ENCODE measurements at places on chromosomes 6 and 20.

GRCh38 chr6:132952031-132952867 is 137.9 kb downstream of the RPS12 start:
- no peak for DNase-seq

- DNase-seq, result no peak
These were observed 128.4 kb upstream of the SGK1 start for GRCh38 chr6:134446218-134446848.

GRCh38 chr6:124688369-124688768 is 273.9 kb upstream of the RNF217 start:
- DNase-seq, result no peak

GRCh38 chr20:56268536-56268935 is 20.0 kb downstream of the MC3R start:
- DNase-seq, result no peak

- no peak for DNase-seq
These were observed 102.4 kb upstream of the PRDM1 start for GRCh38 chr6:105983763-105984162.

DNA sequence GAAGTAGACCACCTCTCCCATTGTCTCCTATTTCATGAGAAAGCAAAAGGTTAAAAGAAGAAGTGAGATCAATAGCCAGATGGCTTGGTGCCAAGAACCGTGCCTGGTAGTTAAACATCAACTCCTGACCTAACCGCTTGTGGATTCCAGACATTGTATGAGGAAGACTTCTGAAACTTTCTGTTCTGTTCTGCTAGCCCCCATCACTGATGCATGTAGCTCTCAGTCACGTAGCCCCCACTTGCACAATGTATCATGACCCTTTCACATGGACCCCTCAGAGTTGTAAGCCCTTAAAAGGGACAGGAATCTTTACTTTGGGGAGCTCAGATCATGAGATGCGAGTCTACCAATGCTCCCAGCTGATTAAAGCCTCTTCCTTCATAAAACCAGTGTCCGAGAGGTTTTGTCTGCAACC is 301.2 kb downstream of the RNGTT start:
- DNase-seq, result no peak

DNA sequence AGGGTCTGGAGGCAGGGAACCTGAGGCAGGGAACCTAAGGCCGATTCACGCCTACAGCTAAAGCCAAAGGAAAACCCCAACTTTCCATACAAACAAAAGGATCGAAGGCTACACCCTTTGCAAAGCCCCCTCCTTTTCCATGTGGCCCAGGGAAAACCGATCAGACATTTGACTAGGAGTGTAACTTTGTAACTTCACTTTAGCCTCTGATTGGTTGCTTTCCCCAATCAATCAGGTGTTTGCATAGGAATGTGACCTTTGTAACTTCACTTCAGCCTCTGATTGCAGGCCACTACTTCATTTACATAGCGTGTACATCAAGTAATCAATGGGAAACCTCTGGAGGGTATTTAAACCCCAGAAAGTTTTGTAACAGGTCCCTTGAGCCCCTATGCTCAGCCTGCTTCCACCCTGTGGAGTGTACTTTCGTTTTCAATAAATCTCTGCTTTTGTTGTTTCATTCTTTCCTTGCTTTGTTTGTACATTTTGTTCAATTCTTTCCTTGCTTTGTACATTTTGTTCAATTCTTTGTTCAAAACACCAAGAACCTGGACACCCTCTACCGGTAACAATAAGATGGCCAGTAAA is 43.3 kb downstream of the CHD6 start:
- no peak for DNase-seq

DNA sequence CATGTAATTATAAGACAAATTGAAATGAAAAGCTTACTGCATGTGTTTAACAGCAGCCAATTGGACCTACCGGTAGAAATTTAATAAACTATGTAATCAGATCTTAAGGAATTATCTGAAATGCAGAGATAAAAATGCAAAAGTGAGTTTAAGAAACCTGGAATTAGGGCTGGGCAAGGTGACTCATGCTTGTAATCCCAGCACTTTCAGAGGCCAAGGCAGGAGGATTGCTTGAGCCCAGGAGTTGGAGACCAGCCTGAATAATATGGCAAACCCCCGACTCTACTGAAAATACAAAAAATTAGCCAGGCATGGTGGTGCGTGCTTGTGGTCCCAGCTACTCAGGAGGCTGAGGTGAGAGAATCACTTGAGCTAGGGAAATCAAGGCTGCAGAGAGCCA is 74.1 kb downstream of the HFE start:
- DNase-seq, result no peak

DNA sequence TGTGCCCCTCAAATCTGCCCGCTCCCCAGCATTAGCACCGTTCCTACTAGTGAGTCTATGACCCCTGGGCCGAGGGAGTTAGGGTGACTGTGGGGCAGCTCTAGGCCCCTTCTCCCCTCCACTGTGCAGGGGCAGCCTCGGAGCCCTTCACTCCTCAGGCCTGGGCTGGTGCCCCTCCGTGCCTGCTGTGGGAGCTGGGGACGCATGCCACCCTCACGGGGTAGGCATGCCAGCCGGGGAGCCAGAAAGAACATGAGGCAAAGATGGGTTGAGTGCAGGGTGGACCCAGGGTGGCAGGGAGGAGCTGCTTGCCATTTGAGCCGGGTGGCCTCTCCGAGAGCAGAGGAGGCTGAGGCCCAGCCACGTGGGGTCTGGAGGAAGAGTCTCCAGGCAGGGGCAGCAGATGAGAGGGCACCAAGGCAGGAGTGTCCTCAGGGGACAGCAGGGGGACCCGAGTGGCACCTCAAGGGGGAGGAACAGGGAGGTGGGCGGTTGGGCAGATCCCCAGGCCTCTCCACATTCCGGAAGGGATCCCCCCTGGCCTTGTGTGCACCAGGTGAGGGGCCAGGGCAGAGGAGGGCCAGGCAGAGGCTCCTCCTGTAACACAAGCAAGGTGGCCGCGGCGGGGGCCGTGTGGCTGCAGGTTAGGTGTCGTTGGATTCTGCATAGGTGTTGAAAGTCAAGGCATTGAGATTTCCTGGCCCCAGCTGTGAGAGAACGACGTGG is 18.6 kb upstream of the LSM14B start:
- DNase-seq, result no peak

GRCh38 chr20:34015401-34016335 is 22.0 kb downstream of the RALY start:
- DNase-seq, result no peak

DNA sequence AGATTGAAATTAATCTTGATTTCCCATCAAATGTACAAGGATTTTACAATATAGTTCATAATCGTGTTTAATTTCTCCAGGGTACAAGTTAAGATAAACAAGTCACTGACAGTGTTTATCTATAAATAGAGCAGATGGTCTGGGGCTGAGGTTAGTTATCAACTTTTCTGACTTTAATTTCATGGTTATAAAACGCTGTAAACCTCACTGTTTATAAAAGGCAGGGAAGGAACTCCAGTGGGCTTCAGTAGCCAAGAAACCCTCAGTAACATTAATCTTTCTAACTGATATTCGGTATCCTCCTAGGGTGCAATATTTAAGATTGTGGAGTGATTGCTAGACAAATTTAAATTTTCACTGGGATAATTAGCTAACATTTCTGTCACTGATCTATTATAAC is 68.6 kb downstream of the GFRAL start:
- no peak for DNase-seq

DNA sequence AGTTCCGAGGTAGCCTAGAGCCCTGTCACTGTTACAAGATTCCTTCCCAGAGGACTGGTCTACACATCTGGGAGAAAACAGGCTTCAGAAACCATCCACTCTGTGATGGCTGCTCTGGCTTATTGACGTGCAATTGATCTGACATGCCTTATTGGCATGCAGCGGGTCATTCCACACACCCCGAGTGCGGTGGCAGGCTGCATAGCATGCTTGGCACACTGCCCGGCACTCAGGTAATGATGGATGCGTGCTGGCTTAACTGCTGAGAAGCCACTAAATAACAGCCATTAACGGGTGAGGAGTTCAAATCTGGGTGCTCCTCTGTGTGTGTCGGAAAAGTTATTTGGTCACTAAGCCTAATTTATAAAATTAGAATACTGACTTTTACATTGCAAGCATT is 67.9 kb upstream of the CDH4 start:
- DNase-seq, result no peak

DNA sequence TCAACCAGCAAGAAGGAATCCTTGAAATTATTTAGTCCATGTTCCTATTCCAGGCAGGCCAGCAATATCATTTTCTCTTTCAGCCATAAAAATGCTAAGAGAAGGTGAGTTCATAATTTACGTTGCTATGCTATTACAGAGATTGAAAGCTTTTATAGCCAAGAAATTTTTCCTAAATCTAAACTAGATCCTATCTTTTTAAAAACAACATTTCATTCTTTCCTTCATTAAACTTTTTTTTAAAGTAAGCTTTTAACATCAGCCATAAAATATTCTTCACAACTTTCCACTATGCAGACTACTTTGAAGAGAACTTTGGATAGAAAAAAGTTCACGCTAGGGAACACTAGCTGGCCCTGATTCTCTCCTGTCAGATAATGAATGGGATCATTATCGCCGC is 159.8 kb downstream of the RPS12 start:
- DNase-seq, result no peak

- no peak for DNase-seq
These were observed 1.6 kb upstream of the CDH22 start for GRCh38 chr20:46309945-46310344.

GRCh38 chr6:90219209-90219985 is 77.2 kb downstream of the BACH2 start:
- peak; percentile 73 for DNase-seq

GRCh38 chr6:43268355-43268700 is 25.0 kb downstream of the TTBK1 start:
- no peak for DNase-seq

- no peak for DNase-seq
These were observed 12.1 kb downstream of the PHACTR2 start for GRCh38 chr6:143689852-143690251.

DNA sequence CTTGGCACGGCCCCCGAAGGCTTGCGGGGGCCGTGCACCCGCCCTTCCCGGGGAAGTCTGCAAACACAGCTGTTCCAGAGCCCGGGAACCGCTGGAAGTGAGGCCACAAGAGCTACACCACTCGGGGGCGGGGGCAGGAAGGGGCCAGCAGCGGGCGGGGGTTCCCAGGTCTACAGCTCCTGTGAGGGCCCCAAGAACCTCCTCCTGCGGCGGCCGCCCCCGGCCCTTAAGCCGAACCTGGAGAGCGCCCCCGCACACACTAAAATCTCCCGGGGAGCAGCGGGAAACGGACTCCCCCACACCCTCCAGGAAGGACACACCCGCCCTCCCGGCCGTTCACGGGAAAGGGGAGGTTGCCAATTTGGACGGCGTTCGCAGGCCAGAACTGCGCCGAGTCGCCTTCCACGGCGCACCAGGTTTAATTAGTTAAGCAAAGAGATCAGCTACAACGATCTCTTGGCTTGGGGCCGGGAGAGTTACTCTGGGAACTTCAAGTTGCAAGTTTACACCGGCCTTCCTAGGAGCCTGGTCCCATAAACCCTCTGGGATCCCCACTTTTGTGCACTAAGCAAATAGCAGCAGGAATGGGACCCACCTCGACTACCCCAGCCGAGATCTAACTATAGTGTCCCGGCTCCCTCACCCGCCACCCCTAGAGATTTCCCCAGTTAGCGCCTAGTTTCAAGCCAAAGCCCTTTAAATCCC is 1.7 kb downstream of the JAG1 start:
- DNase-seq, result no peak

- no peak for DNase-seq
These were observed 7.5 kb upstream of the SLC2A10 start for GRCh38 chr20:46701986-46702385.

DNA sequence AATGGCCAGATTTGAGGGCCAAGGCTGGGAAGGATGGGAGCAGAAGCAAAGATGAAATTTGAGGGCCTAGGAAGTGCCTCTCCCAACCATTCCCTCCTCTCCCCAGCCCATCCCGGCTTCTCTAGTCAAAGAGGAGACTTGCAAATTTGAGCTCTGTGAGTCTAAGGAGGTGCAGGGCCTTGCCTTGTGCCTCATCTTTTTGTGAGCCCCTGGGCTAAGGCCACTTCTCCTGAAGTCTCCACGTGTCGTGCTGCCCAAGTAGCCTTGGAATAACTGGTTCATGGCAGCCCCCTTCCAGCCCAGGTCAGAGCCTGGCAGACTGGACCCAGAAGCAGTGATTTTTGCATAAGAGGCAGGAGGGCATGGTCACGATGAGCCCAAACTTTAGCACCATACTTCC is 6.7 kb downstream of the PTGIS start:
- no peak for DNase-seq

DNA sequence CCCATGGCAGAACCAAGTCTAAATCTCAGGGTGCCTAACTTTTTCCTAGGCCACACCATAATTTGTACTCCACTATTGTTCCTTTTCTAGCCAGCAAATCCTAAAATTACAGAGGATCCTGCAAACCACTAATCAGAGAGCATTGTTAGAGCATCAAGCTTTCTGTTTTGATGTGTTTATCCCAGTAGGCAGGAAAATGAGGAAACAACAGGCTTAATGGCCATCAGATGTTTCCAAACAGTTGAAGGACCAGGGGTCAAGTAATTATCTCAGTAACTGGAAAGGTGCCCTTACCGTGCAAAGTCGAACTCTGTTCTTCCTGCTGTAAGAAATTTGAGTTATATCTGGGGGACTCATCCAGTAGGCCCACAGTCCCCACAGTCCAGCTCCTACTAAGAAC is 58.7 kb downstream of the RALY start:
- no peak for DNase-seq

DNA sequence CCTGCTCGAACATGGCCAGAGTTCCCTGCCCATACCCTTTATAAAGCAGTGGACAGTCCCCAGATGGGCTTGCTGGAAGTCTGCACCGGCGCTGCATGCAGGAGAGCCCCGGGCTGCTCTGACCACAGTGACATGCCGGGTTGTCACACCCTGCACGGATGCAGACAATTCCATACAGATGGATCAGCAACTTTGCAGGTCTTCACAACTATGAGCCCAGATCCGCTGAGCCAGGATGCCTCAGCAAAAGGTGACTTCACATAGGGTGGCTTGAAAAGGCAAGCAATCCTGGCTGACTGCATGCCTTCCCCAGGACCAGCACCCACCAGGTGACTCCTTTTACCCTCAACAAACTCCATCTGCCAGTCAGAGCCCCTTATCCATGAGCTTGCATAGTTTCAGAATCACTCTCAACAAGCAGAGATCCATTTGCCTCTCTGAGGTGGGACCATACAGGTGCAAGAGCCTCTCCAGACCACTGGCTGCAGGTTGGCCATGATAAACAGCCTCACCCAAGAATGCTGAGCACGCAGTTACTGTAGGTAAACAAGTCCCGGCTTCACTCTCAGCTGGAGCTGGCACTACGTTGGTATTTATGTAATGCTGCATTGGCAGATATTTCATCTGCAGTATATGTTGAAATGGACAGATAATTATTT is 183.0 kb upstream of the QKI start:
- DNase-seq, result no peak

- no peak for DNase-seq
These were observed 15.3 kb upstream of the CDH22 start for GRCh38 chr20:46323557-46323956.

DNA sequence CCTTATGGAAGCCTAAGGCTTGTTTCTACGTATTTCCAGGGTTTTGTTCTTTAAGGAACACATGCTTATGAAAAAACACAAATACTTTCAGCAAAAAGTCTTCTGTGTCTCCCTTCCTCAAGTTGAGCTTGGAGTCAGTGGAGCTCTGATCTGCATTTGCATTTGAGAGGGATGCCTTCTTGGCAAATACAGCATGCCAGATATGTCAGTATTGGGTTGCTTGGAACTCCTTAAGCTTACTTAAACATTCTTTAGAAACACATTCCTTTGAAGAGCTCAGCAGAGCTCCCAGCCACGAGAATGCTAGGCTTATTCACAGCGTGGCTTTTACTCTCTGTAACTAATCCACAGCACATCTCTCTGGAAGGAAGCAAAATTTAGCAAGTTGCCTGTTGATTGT is 68.3 kb downstream of the ANKRD6 start:
- no peak for DNase-seq

GRCh38 chr6:94893327-94893726 is 684.0 kb upstream of the MANEA start:
- DNase-seq, result no peak

Measured in skeletal muscle cell (primary cell).